ENCODE measurements at places on chromosomes 3 and 15.

- H3K4me3 ChIP-seq = peak overlapping the region; percentile 81
- DNase-seq = no peak
- no peak overlapping the region for H3K27ac ChIP-seq
- no peaks in the 10 kb centered on the region for H3K36me3 ChIP-seq
- H3K4me1 ChIP-seq = peaks cover 21% of the 10 kb centered on the region
Observed at GRCh38 chr3:32240159-32240545, 1.7 kb downstream of the CMTM8 start.

DNA sequence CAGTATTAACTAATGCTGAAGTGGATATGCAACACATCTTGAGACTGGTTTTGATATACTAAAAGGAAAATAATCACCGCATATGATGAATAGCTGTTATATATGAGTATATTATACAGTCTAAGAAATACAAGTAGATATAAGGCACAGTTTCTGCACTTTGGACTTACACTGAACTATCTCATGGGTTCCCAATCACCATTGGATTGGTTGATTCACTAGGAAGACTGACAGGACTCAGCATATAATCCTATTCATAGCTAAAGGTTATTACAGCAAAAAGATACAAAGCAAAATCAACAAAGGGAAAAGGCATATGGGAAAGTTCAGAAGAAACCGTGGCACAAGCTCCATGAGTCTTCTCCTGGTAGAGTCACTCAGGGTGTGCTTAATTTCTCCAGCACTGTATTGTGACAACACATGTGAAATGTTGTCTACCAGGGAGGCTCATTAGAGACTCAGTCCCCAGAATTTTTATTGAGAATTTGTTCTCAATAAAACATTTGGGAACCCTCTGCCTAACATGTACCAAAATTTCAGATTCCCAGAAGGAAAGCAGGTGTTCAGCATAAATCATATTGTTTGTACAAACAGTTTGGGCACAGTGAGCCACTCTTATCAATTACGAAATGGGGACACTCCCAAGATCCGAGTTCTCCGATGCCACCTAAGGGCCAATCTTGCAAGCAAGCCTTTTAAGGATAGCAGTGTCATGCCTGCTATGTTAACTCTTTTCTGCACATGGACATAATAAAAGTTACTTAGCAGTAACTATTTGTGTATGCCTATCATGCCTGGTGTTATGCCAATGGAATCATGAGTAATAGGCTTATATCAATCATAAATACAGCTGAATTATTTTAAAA lies 26.8 kb downstream of the CMC1 start:
- peaks cover 52% of the 10 kb centered on the region for H3K36me3 ChIP-seq
- peaks cover 7% of the 10 kb centered on the region for H3K4me1 ChIP-seq
- no peak overlapping the region for H3K4me3 ChIP-seq
- DNase-seq = no peak

- no peaks in the 10 kb centered on the region for H3K27me3 ChIP-seq
- no peak for DNase-seq
- no peak overlapping the region for H3K4me3 ChIP-seq
- no peaks in the 10 kb centered on the region for H3K4me1 ChIP-seq
- H3K27ac ChIP-seq = no peak overlapping the region
- H3K36me3 ChIP-seq = no peaks in the 10 kb centered on the region
Observed at GRCh38 chr3:153973722-153974265, 147.4 kb upstream of the ARHGEF26 start.

DNA sequence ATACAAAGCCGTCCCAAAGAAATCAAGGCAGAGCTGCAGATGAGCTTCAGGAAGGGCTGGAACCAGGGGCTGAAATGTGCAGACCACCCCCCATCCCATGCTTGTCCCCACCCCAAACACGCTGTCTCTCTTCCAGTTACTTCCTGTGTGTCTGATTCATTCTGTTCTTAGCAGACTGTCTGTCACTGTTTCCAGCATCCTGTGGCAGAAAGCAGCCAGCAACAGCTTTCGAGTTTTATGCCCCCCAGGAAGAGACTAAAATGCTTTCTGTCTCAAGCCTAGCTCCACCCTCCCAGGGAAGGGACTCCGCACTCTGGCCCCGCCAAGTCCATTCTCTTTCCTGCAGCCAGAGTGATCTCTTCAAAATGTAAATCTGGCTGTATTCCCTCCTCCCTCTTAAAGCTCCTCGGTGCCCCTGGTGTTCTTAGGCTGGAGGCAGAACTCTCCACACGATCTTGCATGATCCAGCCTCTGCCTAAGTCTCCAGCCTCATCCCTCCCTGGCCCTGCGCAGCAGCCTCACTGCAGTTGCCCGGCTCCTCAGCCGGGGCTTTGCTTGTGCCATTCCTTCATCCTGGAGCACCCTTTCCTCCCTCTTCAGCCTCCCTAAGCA lies 41.5 kb downstream of the HRH1 start:
- H3K27ac ChIP-seq = no peak overlapping the region
- peaks cover 21% of the 10 kb centered on the region for H3K27me3 ChIP-seq
- H3K4me1 ChIP-seq = no peaks in the 10 kb centered on the region
- H3K36me3 ChIP-seq = no peaks in the 10 kb centered on the region
- no peak for DNase-seq
- H3K4me3 ChIP-seq = no peak overlapping the region

GRCh38 chr3:11290743-11291680 lies 18.8 kb downstream of the ATG7 start:
- no peak for DNase-seq
- peak overlapping the region; percentile 9 for H3K4me3 ChIP-seq
- H3K27me3 ChIP-seq = no peaks in the 10 kb centered on the region

- DNase-seq = no peak
- H3K27ac ChIP-seq = peak overlapping the region; percentile 80
- peaks cover 23% of the 10 kb centered on the region for H3K36me3 ChIP-seq
- peaks cover 54% of the 10 kb centered on the region for H3K4me1 ChIP-seq
Observed at GRCh38 chr3:45654397-45654944, 34.7 kb upstream of the SACM1L start.

GRCh38 chr15:100941536-100941935 lies 22.4 kb downstream of the LRRK1 start:
- peak overlapping the region; percentile 18 for H3K27ac ChIP-seq
- peaks cover 2% of the 10 kb centered on the region for H3K36me3 ChIP-seq
- DNase-seq = no peak
- no peaks in the 10 kb centered on the region for H3K27me3 ChIP-seq

DNA sequence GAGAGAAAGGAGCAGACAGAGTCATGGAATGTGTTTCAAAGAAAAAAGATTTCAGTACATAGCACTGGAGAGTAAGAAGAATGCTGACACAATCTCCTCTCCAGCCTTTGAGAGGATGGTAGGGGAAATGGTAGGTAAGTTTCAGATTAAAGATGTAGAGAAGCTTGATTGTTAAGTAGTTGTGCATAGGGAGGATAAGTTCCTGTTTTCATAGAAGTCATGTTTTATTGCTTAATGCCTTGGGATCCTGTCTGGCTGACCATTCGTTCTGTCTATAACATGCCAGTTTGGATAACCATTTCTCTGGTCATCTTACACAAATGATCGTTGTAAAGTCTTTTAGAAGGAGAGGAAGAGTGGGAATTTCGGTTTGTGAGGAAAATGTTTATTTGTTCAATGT lies 95.7 kb upstream of the IGSF10 start:
- no peaks in the 10 kb centered on the region for H3K27me3 ChIP-seq
- H3K4me3 ChIP-seq = no peak overlapping the region
- DNase-seq = no peak
- H3K4me1 ChIP-seq = no peaks in the 10 kb centered on the region

GRCh38 chr15:51450001-51450400 lies 108.5 kb downstream of the GLDN start:
- H3K27me3 ChIP-seq = no peaks in the 10 kb centered on the region
- H3K36me3 ChIP-seq = no peaks in the 10 kb centered on the region
- H3K27ac ChIP-seq = no peak overlapping the region
- H3K4me1 ChIP-seq = no peaks in the 10 kb centered on the region

DNA sequence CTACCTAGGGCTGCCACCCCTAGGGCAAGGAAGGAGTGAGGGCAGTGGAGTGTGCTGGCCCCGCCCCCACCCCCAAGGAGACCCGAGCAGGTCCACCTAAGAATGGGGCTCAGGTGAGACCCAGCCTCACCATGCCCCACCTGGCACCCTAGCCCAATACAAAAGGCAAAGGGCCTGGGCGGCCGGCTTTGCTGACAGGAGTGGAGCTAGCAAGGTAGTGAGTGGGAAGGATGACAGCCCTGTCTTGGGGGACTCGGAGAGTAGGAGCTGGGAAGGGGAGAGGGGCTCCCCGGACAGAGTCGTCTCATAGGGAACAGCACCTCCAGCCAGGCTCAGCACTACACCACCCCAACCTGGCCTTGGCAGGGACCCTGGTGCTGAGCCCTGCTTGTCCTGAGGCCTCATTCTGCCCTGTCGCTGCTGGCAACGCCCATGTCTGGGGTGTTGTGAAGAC lies 12.1 kb downstream of the C15orf39 start:
- H3K4me3 ChIP-seq = no peak overlapping the region
- no peaks in the 10 kb centered on the region for H3K27me3 ChIP-seq
- DNase-seq = no peak
- H3K4me1 ChIP-seq = peaks cover under 1% of the 10 kb centered on the region

DNA sequence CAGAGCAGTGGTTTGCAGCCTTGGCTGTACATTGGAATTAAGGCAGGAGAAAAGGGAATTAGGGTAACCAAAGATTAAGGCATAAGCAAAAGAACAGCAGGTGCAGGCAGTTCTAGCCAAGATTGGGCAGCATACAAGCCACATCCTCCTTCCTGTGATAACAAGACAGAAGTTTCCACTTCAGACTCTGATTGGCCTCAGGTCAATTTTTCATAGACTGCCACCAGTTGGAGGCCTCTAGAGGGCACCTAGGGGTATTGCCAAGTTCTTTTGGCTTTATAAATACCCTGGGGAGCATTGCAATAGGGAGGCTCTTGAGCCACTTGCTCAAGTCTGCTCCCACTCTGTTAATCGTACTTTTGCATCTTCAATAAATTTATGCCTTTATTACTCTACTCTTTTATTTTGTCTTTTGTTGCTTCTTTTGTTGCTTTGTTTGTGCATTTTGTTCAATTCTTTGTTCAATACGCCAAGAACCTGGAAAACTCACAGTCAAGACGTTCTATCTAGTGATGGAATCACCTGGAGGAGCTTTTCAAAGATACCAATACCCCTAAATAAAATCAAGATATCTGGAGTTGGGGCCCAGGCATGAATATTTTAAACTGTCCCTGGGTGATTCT lies 32.2 kb upstream of the FMN1 start:
- no peak overlapping the region for H3K4me3 ChIP-seq
- no peak overlapping the region for H3K27ac ChIP-seq
- H3K27me3 ChIP-seq = peaks cover 5% of the 10 kb centered on the region
- no peak for DNase-seq
- peaks cover 2% of the 10 kb centered on the region for H3K4me1 ChIP-seq

DNA sequence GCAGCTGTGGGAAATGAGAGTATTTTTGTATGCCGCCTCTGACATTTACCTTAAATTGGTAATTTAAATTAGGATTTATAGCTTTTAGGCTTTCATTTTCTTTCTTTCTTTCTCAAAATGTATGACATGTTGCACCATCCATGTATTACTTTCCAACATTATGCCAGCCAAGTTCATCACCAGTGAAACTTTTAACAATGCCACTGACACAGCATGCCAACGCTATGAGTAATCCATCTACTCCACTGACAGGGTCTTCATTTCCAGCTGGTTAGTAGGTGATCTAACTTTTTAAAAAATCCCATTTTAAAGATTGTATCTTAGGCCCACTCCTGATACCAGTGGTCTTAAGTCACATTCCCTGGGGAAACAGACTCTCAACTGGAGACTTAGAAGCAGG lies 21.8 kb upstream of the CLDN16 start:
- H3K27me3 ChIP-seq = no peaks in the 10 kb centered on the region
- DNase-seq = no peak
- H3K4me3 ChIP-seq = no peak overlapping the region
- H3K27ac ChIP-seq = no peak overlapping the region
- no peaks in the 10 kb centered on the region for H3K4me1 ChIP-seq

DNA sequence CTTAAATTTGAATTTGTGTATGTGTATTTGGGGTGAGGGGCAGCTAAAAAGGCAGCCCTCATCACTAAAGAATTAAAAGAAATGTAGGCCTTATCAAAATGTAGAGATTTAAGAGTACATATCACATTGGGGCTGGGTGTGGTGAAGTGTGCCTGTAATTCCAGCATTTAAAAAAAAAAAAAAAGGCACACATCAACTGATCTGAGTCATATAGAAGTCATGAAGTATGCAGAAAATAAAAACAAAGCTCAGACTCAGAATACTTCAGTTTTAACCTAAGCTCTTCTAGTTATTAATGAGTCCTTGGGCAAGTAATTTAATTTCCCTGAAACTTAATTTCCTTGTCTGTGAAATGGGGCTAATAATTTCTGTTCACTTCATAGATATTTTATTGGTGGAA lies 31.6 kb downstream of the SLC24A1 start:
- DNase-seq = no peak
- H3K4me1 ChIP-seq = peaks cover 7% of the 10 kb centered on the region
- H3K4me3 ChIP-seq = no peak overlapping the region
- H3K27me3 ChIP-seq = no peaks in the 10 kb centered on the region
- no peak overlapping the region for H3K27ac ChIP-seq

DNA sequence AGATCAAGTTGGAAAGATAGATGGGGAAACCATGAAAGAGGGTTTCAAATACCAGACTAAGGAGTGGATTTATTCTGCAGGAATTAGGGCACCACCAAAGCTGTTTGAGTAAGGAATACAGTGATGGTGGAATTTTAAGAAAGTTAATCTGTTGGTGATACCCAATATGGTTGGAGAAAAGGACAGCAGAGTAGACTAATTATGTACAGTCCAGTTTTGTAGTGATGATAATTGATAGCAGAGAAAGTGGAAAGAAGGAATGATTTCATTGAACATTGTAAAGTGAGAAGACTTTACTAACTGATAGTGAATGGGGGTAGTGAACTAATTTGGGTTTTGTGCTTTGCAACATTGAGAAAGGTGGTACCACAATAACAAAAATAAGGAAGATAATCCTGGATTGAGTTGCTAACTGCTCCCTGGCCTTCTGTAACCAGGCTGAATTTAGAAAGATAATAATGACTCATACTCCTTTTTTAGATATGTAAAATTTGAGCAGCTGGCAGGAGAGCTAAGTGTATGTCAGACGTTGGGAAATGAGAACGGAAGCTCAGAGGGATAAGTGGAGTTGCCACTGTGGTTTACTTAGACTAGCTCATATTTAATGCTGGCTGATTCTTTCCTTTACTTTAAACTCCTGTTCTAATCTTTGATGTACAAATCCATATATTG lies 16.9 kb downstream of the TCAIM start:
- DNase-seq = no peak
- H3K36me3 ChIP-seq = peaks cover 41% of the 10 kb centered on the region
- H3K4me1 ChIP-seq = no peaks in the 10 kb centered on the region
- H3K27ac ChIP-seq = no peak overlapping the region
- no peak overlapping the region for H3K4me3 ChIP-seq
- no peaks in the 10 kb centered on the region for H3K27me3 ChIP-seq
